Esophagus squamous epithelium (tissue), 5 donors: ENCODE measurements at places on chromosomes 6 and 20. TPM values are rescaled to one million over a fixed set of nuclear protein-coding genes. Genes with fewer than 3 reads are reported as not detected.

DNA sequence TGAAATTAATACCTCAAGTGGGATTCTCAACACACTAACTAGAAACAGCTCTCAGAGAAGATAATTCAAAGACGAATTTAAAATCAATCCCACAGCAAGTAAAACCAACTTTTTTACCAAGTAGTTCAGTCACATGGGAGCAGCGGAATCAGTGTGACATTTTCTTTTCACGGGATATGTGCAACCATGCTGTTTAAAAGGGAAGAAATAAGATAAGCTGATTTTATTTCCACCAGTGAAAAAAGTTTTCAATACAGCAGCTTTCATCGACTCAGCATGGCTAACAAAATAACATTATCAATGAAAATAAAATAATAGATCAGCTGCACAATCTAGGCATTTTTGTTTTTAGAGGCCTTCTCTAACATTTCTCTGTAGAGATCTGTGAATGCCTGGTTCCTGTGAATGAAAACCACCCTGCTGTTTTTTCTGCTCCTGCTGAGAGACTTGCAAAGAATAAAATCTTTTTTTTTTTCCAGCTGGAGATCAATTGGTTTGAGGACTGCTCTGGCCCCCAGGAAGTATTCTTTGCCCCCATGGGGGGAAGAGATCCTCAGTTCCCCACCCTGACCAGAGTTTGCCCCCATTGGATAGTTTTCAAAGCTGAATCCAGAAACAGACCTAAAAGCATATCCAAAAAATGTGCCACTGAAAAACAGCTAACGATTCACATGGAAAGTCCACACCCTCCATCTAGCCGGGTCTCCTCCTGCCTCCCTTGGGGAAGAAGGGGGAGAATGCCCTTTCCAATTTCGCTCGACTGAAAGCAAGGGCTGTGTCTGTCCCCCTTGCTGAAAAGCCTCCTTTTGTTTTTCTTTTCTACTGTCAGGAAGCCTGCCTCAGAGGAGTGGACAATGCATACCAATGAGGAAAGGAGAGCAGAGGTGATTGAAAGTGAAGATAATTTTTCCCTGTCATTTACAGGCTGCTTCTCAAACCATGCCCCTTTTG lies 317.6 kb downstream of the PRKN start:
- H3K27ac ChIP-seq, result no peak overlapping the region
- DNase-seq, result no peak
- no peak overlapping the region for H3K4me3 ChIP-seq
- H3K4me1 ChIP-seq, result no peaks in the 10 kb centered on the region
- no peaks in the 10 kb centered on the region for H3K27me3 ChIP-seq

GRCh38 chr6:157614026-157614568 lies 208.9 kb upstream of the SNX9 start:
- H3K4me3 ChIP-seq, result no peak overlapping the region
- DNase-seq, result no peak
- H3K36me3 ChIP-seq, result no peaks in the 10 kb centered on the region
- H3K27me3 ChIP-seq, result no peaks in the 10 kb centered on the region
- no peaks in the 10 kb centered on the region for H3K4me1 ChIP-seq
- no peak overlapping the region for H3K27ac ChIP-seq

DNA sequence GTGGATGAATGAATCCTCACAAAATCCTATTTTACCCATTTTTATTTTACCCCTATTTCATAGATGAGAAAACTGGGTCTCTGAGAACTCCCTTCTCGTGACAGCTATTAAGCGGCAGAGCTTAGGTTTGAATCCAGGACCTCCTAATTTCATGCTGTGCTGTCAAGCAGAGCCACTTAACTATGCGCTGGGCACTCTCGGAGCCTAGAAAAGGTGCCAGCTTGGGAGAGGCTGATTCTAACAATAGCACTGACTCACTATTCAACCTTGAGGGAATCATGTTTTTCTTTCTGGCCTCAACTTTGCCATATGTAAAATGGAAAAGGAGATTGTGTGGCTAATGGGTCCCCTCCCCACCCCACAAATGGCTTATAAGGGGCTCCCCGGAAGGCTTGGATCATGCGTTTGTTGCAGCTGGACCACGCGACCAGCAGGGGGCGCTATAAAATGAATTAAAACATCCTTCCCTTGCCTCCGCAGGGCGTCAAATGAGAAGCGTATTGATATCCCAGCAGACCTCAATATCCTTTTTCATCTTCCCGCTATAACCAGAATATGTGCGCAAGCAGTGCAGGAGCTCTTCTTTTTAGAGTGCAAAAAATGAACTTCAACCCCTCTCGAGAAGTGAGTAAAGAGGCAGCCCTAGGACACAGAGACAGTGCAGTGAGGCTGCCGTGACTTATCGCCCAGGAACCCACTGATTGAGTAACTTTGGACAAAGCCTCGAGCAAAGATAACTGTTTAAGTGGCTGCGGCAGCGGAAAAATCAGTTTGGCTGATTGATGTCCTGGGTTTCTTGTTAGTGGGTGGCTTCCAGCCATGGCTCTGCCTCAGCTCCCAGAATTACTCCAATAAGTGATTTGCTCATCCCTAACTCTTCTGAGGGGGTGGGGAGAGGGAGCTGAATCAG lies 12.8 kb upstream of the PDYN start:
- no peak overlapping the region for H3K4me3 ChIP-seq
- H3K27ac ChIP-seq, result no peak overlapping the region
- no peak for DNase-seq
- no peaks in the 10 kb centered on the region for H3K4me1 ChIP-seq

DNA sequence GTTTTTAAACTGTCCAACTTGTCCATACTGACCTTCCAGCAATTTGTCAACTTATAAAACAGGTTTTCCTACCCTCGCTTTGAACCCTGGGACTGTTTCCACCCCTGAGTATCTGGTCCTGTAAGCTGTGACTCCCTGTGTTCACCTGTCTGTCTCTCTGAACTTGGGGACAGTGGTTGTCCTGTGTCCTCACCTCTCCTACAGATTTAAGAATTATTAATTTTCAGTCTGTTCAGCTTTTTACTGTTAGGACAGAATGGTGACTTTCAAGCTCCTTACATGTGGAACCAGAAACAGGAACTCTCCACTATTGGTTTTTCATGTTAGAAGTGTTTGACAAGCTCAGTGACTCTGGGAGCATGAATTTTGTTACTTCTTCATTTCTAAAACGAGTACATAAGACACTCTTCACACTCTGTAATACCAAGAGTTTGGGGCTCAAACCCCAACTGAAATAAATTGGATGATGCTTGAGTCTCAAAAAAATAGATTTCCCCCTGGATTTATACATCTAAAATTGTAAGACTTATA lies 713.9 kb downstream of the COL12A1 start:
- H3K27ac ChIP-seq, result no peak overlapping the region
- H3K36me3 ChIP-seq, result no peaks in the 10 kb centered on the region
- no peaks in the 10 kb centered on the region for H3K27me3 ChIP-seq
- H3K4me3 ChIP-seq, result no peak overlapping the region
- H3K4me1 ChIP-seq, result no peaks in the 10 kb centered on the region
- no peak for DNase-seq

Gene HLA-DMA
- 19.5 TPM for total RNA-seq

Gene ANKEF1
- total RNA-seq, result 5.7 TPM

Gene ANGPT4
- not detected for total RNA-seq

Gene HSD17B8
- 21.2 TPM for total RNA-seq
